ENCODE measurements at places on chromosomes 6 and 20.

DNA sequence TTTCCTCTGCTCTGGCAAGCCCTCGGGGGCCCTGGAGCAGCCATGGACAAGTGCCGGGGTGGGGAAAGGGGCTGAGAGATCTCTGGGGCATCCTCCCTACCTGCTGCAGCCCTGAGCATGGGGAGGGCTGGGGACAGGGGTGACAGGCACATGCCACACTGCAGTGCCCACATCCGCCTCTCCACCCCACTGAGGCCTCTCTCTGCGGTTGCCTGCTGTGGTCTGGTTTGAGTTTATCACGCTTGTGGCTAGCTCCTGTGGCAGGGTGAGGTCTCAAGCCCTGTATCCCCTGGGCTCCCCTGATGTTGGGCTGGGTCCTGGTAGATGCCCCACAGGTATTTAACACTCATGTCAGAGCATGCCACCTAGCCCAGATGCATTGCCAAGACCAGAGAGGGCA is 52.9 kb upstream of the MLN start:
- DNase-seq, result peak; percentile 17

DNA sequence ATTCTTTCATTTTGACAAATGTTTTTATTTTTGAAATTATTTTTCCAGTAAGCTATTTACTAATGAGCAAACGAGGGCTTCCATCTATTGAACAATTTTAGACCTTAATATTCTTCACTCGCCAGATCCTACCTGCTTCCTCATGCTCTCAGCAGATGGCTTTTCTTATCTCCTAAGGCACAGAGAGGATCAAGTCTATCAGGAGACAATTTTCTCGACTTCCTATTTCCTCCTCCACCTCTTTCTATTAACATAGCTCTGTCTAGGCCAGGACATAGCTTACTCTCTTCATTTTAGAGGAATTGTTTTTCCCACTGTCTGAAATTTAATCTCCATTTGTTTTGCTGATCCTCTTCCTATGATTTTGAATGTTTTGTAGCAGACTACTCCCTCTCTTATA is 87.0 kb upstream of the MAN1A1 start:
- DNase-seq, result no peak

- no peak for DNase-seq
Measured at GRCh38 chr6:77318256-77318655, 145.0 kb downstream of the HTR1B start.

DNA sequence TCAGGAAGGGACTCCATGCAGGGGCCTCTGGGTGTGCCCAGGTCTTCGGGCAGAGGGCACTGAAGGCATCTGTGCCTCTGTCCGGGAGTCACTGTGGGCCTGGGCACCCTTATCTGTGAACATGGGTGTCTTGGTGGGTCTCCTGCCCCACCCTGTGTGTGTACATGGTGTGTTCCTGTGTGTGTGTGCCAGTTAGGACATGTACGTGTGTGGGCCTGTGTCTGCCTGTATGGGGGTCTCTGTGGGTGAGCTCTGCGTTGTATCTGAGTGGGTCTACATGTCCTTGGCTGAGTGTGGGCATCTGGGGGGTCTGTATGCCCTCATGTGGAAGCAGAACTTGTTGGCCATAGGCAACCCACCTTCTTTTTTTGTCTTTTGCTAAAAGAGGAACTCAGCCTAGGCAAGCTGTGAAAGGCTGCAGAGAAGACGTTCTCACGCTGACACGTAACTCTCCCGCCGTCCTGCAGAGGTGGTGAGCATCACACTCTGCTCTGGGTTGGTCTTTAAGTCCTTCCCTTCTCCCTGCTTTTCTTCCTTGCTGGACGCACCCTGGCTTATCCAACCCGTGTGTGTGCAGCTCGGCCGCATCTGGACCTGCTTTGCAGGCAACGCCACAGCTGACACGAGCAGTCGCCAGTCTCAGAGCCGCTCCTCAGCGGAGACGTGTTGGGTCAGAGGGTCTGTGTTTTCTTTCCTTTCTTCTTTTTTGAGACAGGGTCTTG is 532 bp upstream of the NPBWR2 start:
- no peak for DNase-seq

DNA sequence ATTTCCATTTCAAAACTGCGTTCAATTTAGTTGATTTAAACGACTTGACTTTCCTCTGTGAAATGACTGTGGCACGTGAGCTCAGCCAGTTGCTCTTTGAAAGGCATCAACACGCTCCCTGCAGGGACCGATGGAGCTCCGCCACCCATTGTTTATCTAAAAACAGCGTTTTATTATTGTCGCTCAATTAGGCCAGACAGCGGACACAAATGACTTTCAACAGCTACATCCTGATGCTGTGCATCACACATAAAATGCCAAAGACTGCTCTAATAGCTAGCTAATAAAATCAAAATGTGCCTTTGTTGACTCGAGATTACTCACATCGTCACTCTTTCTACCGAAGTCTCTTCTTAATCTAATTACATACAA is 332.5 kb downstream of the CD83 start:
- DNase-seq, result no peak

DNA sequence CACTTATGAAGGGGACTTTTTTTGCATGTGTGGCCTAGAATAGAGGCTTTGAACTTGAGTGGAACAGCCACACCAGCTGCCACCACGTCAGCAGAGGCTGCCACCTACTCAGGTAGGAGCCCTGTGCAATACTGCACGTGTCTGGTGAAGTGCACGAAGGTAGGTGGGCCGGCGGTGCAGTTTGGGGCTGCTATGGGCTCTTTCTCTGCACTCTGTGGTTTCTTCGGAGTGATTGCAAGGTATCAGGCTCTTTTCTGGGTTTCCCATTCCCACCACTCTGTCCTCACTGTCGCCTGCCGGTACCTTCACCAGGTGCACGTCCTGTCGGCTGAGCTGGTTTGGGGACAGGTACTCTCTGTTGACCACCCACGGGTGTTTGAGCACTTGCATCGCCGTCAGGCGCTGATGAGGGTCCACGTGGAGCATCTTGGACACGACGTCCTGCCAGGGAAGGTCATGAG is 30.8 kb upstream of the MPC1 start:
- no peak for DNase-seq

GRCh38 chr20:52621401-52621800 is 350.8 kb upstream of the TSHZ2 start:
- no peak for DNase-seq

DNA sequence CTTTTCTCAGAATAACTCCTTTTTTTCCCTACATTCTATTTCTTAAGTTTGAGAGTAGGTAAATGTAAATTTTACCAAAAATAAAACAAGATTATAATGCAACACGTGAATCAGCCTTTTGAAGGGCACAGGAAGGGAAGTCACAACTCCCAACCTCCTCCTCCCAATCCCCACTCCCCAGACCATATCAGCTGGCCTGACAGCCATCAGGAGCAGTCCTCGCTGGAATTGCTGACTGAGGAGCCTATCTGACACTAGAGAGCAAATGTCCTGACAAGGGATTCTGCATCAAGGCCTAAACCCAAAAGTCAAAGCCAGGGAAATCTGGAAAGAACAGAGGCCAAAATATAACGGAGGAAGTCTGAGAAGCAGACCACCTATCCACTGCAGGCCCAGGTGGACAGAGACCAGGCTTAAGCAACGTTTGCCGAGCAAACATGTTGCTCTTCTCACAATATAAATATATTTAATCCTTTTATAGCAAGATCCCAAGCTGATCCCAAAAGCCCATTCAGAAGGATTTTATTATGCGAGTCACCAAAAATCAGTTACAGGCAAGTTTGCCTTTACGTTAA is 2.5 kb downstream of the RRAGD start:
- no peak for DNase-seq

- no peak for DNase-seq
Measured at GRCh38 chr20:37845878-37846277, 57.0 kb upstream of the VSTM2L start.

- DNase-seq, result no peak
Measured at GRCh38 chr20:35731469-35731788, 10.6 kb downstream of the RBM39 start.

DNA sequence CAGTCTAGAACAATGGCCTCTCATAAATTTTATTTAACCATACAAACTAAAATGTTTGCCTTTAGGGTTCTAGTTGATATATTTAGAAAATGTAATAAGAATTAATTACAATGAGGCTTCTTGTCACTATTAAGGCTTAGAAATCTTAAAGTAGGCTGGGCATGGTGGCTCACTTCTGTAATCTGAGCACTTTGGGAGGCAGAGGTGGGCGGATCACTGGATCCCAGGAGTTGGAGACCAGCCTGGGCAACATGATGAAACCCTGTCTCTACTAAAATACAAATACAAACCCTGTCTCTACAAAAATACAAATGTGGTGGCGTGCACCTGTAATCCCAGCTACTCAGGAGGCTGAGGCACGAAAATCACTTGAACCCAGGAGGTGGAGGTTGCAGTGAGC is 99.0 kb upstream of the ADGRF1 start:
- DNase-seq, result no peak

GRCh38 chr6:73078333-73078862 is 146.9 kb downstream of the KHDC1L start:
- no peak for DNase-seq

- DNase-seq, result no peak
Measured at GRCh38 chr20:46088409-46089166, 1.2 kb downstream of the NCOA5 start.

GRCh38 chr6:146041282-146041681 is 12.4 kb downstream of the GRM1 start:
- DNase-seq, result peak; percentile 35

DNA sequence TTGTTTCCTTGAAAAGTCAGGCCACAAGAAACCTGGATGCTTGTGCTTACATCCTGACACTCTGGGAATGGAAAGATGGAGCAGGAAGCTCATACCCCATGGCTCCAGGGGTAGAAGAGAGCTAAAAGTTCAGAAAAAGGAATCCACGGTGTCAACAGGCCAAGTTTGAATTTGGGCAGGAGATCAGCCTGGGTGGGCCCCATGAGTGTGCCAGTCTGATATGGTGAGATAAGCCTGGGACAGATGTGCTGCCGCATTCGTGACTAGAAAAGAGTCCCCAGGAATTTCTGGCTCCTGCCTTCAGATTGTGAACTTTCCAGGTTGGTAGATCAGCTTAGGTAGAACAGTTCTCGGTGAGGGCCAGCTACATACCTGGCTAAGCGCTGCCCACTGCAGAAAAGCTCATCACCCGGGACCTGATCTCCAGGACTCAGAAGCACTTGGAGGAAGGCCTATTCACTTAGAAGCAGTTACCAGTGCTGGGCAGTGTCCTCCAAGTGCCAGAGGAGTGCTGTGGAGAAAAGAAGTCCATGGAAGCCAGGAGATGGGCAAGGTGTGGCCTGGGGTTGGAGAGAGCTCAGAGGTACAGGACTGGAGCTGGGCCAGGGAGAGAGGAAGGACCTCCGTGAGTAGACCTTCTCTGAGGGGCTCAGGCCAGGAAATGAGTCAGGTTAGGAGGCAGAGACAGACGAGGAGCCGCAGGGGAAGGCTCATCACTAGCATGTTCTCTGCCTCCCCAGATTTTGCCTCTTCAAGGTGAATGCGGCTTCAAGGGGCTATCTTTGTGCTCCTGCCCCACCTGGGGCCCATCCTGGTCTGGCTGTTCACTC is at the start of gene TSPO2:
Gene TSPO2, plus strand, starts transcription at position 242 of the 830 bp plus-strand sequence. Its CDS starts 519 bp downstream, at position 761.
- peak; percentile 62 for DNase-seq

GRCh38 chr20:64277571-64278316 is 22.2 kb downstream of the PCMTD2 start:
- no peak for DNase-seq

DNA sequence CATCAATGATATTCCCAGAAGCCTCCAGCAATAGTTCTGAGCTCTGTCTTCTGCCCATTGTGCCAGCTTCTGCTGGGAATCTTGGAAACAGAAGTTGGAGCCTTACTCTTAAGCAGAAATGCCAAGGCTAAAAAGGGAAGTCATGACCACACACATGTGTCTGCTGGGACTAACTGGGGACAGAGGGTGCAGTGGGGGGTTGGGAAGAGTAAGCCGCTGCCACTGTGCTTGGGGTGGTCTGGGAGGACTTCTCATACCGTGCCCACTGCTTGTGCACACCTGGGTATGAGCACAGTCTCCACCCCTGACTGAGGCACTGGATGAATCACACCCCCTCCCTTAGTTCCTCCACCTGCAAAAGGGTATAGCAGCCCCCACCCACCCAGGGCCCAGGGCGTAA is 90.7 kb downstream of the CDC5L start:
- DNase-seq, result no peak

DNA sequence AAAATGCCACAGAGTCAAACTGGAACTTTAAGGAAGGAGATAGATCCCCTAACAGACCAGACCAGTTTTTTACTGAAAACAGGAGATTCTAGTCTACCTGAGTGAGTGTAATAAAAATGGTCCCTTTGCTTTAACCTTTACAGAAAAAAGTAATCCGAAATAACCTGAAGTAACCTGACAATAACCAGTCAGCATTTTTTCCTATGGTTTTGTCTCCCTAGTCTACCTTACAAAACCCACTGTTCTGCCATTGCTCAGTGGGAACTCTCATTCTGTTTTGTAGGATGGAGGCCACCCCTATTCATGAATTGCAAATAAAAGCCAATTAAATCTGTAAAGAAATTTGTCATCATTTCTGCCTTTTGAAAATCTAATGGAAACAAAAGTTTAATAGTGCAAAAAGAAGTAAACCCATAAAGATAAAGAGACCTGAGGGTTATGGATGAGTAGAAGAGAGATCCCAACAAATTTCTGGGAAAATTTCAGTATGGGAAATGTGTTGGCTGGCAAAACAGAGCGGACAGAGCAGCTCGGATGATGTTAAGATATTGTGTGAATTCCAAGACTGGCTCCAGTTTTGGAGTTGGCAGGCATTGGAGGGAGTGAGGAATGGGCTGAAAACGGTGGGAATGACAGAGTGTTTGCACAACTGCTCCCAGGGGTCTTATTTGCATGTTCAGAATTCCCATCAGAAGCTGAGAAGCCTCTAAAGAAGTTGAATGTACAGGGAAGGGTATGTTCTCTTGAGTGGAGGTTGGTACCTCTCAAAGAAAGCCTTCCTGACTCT is 104.7 kb upstream of the RALGAPA2 start:
- no peak for DNase-seq

DNA sequence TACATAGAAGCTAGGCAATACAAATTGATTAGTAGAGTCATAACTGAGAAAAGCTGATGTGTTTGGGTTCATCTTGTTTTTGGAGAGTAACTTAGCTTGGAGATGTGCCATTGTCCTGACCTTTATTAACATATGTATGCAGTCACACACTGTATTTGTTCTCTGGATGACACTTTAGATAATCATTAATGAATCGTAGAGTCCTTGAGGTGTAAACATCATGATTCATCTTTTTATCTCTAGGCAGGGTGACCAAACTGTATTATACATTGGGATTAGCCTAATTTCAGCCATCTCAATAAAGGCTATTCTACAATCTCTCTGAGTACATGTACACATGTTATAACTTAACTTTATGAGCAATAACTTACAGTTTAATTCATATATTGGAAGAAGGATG is 3.6 kb upstream of the MTCL3 start:
- DNase-seq, result no peak

GRCh38 chr6:122647765-122648164 is 37.6 kb downstream of the PKIB start:
- DNase-seq, result no peak

DNA sequence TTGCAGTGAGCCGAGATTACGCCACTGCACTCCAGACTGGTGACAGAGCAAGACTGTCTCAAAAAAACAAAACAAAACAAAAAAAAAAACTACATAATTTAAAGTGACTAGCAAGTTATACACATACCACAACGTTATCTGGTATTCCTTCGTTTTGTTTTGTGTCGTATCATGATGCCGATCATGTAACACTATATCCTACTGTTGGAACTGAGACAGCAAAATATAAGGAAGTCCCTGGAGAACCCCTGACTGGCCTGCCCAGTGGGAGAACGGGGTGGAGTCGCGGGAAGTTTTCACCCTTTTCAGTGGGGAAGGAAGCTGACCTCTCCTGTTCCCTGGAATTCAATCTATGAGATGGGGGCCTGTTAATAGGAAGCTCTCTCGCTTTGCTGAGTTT is 15.1 kb downstream of the SOX4 start:
- no peak for DNase-seq
